ENCODE measurements at places on chromosomes 1 and 21.

- DNase-seq: no peak
Observed at GRCh38 chr1:180691322-180691913, 59.6 kb downstream of the XPR1 start.

DNA sequence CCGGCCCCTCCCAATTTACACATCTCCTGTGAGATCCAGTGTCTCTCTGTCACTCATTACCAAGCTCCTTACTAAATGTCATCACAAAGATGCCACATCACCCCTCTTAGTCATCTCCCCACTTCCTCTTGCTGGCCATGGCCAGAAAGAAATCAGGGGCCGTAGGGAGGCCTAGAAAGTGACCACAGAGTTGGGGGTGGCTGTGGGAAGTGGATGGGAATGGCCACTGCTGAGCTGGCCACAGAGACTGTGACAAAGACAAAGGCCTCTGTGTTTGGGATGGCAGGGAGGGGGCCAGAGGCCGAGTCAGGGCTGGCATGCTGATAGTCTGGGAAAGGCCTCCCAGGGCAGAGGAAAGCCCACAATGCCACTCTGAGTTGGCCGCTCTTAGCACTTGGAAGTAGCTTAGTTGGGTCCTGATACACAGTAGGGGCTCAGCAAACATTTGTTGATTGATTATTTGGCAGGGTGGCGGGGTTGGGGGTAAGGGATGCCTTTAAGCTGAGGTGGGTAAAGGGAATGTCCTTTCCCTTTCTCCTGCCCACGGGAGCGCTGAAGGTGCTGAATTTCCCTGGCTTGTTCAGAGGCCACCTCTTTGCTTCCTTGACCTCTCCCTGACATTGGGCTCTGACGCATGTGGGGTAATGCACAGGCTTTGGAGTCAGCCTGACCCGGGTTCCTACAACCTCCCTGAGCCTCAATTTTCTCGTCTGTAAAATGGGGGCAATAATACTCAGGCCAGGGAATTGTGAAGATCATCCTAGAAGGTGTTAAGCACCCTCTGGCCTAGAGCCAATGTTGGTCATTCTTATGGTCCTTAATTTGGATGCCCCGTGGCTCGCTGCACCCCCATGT lies 13.2 kb downstream of the NAV1 start:
- no peak for DNase-seq

DNA sequence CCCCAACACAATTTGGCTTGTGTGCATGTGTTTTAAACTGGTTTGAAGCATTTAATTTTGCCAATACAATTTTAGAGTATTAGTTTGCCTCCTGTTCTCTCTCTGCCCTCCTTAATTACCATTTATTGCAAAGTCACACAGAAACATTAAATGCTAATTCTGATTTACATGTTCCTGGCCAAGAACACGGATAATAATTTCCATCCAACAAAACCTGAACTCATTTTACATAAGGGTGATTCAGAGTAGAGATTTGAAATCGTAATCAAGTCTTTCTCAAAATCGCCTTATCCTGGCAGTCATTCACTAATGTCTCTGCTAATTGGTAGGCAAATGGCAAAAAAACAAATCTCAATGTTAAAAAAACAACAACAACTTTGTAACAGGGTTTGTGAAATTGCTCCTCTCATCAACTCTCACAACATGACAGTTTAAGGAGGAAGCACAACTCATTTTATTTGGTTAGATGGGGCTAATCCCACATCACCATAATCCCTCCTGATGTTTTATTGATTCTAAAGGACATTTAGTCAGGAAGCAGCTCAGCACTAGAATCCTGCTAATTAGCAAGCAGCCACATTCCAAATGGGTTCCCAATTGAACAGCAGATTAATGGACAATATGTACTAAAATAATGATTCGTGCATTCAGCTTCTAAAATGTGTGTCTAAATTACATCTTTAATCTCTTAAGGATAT lies 55.9 kb downstream of the C1orf87 start:
- no peak for DNase-seq

DNA sequence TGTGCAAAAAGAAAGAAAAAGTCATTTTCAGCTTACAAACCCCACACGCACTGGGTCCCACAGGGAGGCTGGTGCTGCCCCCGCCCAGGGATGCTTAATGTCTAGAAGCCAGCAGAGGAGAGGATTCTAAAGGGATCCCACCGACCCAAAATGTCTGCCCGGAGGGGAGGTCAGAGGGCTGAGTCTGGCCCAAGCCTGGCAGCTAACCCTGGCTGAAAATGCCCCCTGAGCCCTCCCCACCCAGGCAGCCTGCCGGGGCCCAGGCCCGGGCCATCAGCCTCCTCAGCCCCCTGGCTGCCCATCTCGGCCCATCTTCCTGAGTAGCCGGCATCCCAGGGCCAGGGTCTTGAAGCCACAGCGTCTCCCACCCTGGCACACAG lies 33.5 kb downstream of the ACOT7 start:
- DNase-seq: no peak

DNA sequence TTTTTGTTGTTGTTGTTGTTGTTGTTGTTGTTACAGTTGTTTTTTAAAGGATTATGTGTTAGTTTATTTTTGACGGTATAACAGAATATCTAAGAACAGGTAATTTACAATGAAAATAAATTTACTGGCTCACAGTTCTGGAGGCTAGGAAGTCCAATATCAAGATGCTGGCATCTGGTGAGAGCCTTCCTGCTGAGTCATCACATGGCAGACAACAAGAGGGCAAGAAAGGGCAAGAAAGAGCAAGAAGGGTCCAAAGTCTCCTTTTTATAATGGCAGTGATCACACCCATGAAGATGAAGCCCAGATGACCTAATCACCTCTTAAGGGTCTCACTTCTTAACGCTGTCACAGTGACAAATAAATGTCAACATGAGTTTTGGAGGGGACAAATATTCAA lies 142.1 kb downstream of the NEGR1 start:
- no peak for DNase-seq

GRCh38 chr1:203873094-203873493 lies 11.7 kb downstream of the SNRPE start:
- DNase-seq: no peak

DNA sequence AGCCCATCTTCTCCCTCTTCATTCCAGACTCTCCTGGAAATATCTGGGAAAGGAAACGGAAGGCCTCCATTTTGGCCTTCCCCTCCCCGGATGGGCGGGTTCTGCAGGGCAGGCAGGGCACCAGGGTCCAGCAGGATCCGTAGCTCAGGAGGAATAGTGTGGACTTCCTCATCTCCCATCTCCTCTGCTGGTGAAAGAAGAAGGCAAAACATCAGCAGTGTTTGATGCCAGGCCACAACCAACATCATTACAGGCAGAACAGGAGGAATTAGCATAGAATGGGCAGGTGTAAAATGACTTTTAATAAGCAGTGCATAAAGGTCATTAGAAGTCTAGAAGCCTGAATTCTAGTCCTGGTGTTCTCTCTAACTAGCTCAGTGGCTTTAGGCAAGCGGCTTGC lies 165.9 kb downstream of the TGFBR3 start:
- DNase-seq: no peak

- no peak for DNase-seq
Observed at GRCh38 chr1:93306920-93307319, 38.8 kb upstream of the DR1 start.

GRCh38 chr1:9376886-9377333 lies 84.2 kb downstream of the SPSB1 start:
- DNase-seq: no peak

DNA sequence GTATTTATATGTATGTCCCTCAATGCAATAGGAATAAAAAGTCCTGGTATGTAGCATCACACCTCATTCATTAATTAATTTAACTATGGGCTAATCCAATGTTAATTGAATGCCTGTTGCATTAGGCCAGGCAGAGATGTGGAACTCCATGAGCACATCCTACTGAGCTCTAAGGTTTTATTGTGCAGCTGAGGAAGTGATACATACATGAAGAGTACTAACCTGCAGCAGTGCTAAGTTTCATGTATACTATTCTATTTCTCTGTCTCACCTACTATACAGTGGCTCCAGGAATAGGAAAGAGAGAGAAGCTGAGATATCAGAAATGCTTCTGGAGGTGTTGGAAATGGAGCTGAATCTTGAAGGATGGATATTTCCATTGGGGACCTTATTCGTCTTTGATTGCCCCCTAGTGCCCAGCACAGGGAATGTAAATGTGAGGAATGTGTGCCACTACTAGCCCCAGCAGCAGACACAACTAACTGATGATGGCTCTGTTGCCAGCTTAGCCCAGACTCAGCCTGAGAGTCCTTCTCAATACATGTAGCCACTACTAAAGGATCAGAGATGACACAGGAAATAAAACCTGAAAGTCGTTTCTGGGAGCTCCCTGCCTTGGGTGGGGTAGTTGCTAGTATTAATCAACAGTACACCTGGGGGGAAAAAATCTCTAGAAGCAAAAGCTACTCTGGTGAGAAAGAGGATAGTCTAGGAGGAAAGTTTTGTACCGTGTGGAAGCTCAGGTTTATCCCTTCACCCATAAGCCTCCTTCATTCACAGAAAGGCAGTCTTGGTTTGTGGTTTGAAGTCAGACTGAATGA lies 173.3 kb upstream of the FOXD3 start:
- DNase-seq: peak; percentile 1

DNA sequence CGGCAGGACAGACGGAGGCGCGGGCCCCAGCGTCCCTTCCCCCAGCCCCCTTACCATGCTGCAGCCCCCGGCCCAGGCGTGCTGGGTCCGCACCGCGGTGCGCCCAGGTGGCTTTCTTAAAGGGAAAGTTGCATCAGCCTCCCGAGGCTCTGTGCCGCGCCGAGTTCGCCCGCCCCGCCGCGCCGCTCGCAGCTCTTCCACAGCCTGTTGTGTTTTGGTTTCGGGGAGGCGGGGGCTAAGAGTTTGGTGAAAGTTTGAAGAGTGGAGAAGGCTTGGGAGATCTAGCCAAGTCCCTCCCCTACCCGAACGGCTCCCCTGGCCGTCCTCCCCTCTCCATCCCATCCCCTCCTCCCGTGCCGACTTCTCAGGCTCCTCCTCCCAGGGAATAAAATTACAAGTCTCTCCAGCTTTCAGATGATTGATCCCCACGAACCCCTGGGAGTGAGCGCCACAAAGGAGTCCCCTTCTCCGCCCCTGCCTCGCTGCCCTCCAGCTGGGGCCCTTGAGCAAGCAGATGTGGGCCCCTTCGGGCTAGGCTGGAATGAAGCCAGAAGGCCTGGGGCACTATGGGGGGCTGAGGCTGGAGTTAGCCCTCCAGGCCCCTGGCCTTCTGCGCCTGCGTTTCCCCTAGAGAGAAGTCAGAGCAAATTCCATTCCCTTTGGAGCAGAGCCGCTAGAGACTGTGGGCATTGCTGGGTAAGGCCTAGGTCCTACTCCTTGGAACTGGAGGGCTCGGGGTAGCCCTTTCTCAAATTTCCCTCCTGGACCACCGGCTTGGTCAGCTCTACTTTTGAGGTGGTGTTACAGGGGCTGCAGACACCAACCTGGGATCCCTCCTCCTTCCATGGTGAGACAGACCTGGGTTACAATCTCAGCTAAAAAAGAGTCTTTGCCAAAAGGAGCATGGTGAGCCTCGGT lies at the start of gene SLC6A9:
Gene SLC6A9 (minus strand): TSS at position 211 of the 918 bp plus-strand sequence. CDS start 7,185 bp downstream, outside the sequence.
- peak; percentile 68 for DNase-seq

DNA sequence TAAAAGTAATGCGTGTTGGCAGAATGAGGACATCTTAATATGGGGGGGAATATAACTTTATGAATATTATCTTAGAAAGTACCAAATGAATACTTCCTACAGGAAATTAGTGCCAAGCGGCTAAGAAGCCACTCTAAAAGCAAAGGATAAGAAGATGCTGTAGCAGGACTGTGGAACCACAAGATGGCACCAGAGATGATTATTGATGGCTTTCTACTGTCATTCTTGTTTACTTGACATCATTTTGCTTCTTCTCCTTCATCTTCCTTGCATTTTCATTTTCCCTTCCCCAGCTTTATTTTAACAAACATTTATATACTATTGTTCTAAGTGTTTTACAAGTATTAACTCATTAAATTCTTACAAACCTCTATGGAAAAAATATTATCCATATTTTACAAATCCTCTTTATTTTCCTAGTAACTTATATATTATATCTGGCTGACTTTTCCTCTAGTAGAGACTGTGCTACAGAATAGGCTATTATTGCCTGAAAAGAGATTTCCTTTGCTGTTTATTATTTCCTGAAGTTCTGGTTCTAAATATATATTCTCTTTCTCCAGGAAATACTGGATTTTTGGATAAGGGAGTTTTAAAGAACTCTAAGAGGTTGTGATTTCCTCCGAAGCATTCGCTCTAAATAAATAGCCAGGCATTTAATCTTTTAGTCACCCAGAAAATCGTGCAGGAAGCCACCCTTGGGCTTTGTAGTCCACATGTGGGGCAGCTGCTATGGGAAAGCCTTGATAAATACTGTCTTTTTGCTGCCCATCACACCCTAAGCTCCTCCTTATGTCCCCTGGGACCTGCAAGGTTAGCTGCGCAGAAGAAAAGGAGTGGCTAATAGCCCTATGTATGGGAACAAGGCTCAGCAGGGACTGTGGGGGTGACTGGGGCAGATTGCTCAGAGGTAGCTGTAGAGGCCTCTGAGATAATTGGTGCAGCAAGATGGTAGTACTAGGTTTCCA lies 69.8 kb downstream of the TPR start:
- DNase-seq: no peak

GRCh38 chr1:184555665-184556641 lies 169.1 kb downstream of the C1orf21 start:
- DNase-seq: no peak

DNA sequence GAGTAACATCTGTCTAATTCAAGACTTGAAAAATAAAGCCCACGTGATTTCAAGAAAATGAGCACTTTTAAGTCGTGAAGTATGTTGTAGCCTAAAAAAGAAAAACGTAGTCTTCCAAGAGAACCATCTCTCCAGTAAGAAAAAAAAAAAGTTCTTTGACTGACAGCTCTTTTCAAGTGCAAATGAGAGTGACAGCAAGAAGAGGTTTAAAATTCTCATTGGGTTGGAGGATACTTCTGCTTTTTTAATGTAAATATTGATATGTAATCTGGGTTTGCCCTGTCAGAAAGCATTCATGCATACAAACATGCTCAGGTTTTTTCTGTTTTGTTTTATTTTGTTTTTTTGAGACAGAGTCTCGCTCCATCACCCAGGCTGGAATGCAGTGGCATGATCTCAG lies 32.3 kb upstream of the PRDM2 start:
- DNase-seq: no peak

- no peak for DNase-seq
Observed at GRCh38 chr1:61457526-61458040, 267.4 kb downstream of the TM2D1 start.

DNA sequence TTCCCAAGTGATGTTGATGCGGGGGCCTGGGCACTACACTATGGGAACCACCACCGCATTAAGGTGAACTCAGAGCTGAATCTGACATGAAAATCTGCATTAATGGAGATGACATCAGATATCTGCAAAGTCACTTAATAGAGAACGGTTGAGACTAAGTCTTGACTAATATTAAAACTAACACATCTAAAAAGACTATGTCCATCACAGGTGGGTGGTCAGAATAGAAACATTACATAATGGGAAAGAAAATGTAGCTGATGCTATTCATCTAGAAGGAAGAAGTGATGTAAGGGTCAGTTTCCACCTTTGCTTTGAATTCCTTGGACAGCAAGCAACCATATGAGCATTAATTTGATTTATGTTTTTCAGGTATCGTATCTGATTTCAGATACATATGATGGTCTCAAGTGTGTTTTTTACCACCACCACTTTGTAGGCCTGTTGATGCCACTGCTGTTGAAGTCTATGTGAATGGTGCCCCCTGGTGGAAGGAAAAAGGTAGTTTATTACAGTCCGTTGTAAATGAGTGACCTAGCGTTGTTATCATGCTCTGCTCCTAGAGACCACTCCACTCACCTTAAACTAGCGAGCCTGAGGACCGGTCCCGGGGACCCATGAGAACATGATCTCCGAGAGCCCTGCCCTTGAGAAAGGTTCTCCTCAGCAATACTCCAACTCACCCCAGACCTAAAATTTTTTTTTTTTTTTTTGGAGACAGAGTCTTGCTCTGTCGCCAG lies 73.5 kb downstream of the BACH1 start:
- peak; percentile 33 for DNase-seq

- DNase-seq: peak; percentile 28
Observed at GRCh38 chr21:46322351-46323226, 1.1 kb downstream of the C21orf58 start.
